ENCODE measurements at places on chromosomes 4 and X. TPM values are rescaled to one million over a fixed set of nuclear protein-coding genes. Genes with fewer than 3 reads are reported as not detected.

DNA sequence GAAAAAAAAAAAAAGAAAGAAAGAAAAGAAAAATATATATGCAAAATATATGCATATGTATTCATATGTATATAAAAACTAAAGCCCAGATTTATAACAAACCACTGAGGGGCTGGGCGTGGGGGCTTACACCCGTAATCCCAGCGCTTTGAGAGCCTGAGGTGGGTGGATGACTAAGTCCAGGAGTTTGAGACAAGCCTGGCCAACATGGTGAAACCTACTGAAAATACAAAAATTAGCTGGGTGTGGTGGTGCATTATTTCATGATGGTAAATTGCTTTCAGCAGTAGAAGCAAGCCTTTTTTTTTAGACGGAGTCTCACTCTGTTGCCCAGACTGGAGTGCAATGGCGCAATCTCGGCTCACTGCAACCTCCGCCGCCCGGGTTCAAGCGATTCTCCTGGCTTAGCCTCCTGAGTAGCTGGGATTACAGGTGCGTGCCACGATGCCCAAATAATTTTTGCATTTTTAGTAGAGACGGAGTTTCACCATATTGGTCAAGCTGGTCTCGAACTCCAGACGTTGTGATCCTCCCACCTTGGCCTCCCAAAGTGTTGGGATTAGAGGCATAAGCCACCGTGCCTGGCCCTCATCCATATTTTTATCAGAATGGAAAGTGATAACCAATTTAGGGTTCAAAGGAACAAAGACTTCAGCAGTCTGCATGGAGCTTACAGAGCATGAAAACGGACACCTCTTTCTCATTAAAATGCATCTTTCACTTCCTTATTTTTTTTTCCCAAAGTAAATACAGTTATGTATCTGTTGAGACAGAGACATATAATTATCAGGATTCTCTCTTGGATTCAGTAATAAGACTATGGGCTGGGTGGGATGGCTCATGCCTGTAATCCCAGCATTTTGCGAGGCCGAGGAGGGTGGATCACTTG is 27.7 kb upstream of the MOB1B start:
- DNase-seq = no peak

Gene USP46
- 2.7 TPM for total RNA-seq

GRCh38 chr4:144374065-144374464 is 233.5 kb upstream of the GYPA start:
- no peak for DNase-seq

Gene BEX2
- total RNA-seq = not detected

GRCh38 chrX:10893976-10894375 is 217.2 kb upstream of the HCCS start:
- DNase-seq = no peak

GRCh38 chr4:96145601-96146000 is 305.7 kb downstream of the PDHA2 start:
- no peak for DNase-seq

DNA sequence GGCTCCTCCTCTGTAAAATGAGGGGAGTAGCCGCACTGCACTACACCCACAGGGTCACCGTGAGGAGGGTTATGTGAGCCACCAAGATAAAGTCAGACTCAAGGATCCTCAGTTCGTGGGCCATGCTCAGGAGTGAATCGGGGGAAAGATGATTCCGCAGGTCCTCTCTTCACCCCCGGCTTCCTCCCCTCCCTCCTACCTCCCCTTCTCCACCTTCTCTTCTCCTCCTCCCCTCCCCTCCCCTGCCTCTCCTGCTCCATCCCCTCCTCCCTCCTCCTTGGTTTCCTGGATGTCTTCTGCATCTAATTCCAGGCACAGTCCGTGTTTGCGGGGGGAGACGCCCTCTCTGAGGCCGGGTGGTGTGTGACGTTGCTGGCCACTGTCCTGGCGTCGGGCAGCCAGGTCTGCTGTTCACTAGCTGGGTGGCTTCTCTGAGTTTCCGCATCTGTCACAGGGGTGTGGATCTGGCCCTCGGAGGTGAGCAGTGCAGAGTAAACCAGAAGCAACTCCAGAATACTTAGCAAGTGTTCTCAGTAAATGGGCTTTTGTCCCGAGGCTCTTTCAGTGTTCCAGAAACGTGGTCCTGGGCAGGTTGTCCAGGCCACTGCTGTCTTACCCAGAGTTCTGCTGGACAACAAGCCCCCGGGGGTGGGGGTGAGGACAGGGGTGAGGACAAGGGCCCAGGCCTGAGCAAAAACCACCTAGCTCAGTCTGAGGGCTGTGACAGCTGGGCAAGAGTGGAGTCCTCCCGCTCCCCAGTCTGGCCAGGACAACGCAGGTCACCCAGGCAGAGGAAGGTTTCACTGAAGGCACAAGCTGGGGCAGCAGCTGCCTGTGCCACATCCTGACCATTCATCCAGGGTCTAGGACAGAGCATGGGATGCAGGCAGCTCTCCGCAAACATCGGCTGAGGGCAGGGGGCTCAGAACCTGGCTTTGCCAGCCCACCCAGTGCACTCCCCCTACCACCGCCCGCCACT is 92.4 kb downstream of the PPP2R2C start:
- DNase-seq = no peak

DNA sequence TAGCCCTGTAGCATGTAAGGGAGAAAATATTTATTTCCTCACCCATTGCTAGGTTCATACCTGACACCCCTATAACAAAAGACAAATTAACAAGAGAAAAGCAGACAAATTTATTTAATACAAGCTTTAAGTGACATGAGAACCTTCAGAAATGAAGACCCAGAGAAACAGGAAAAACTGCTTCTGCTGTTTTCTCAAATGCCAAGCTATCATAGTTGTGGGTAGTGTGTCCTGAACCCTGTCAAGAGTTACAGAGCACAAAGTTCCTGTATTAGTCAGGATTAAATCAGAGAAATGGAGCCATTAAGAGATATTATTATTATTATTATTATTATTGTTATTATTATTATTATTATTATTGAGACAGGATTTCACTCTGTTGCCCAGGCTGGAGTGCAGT is 17.5 kb downstream of the CCDC160 start:
- DNase-seq = no peak

- DNase-seq = no peak
Measured at GRCh38 chr4:134888156-134888555, 686.6 kb upstream of the PABPC4L start.

Measured in stomach (tissue), 19 donors.